ENCODE measurements at places on chromosomes 6 and 20. TPM values are rescaled to one million over a fixed set of nuclear protein-coding genes. Genes with fewer than 3 reads are reported as not detected.

DZANK1 gene
- total RNA-seq, result 12.5 TPM

APMAP gene
- 81.3 TPM for total RNA-seq

MMS22L gene
- 24.0 TPM for total RNA-seq

POU5F1 gene
- total RNA-seq, result 0.49 TPM

ARMH2 gene
- total RNA-seq, result not detected

HLA-F gene
- not detected for total RNA-seq

DDO gene
- not detected for total RNA-seq

IFT52 gene
- total RNA-seq, result 61.4 TPM

ACSS2 gene
- total RNA-seq, result 31.3 TPM

RUNX2 gene
- total RNA-seq, result 0.46 TPM

CPXM1 gene
- 130 TPM for total RNA-seq

PTK7 gene
- total RNA-seq, result 142 TPM

CLPSL2 gene
- not detected for total RNA-seq

Data from progenitor cell of endocrine pancreas (in vitro differentiated cells).